HCT116 (cell line): ENCODE measurements at places on chromosomes 1 and 21. TPM values are rescaled to one million over a fixed set of nuclear protein-coding genes. Genes with fewer than 3 reads are reported as not detected.

MAP7D1 gene
- total RNA-seq, result 71.8 TPM

OR2T4 gene
- total RNA-seq, result not detected

TMEM79 gene
- 6.3 TPM for total RNA-seq

DNA sequence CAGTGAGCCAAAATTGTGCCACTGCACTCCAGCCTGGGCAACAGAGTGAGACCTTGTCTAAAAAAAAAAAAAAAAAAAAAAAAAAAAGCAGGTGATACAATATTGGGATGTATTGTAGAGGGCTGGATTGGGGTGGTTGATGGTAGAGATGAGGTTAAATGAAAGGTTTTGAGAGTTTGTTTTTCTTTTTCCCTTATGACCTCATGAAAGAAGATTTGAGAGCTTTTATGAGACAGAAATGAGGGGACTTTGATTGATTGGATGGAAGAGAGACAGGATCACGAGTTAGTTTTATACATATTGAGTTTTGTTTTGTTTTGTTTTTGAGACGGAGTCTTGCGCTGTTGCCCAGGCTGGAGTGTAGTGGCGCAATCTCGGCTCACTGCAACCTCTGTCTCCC lies 27.1 kb downstream of the OSBPL9 start:
- H3K27me3 ChIP-seq, result no peaks in the 10 kb centered on the region
- H3K27ac ChIP-seq, result peak overlapping the region; percentile 62
- peak overlapping the region; percentile 51 for H3K4me3 ChIP-seq
- DNase-seq, result no peak

DNA sequence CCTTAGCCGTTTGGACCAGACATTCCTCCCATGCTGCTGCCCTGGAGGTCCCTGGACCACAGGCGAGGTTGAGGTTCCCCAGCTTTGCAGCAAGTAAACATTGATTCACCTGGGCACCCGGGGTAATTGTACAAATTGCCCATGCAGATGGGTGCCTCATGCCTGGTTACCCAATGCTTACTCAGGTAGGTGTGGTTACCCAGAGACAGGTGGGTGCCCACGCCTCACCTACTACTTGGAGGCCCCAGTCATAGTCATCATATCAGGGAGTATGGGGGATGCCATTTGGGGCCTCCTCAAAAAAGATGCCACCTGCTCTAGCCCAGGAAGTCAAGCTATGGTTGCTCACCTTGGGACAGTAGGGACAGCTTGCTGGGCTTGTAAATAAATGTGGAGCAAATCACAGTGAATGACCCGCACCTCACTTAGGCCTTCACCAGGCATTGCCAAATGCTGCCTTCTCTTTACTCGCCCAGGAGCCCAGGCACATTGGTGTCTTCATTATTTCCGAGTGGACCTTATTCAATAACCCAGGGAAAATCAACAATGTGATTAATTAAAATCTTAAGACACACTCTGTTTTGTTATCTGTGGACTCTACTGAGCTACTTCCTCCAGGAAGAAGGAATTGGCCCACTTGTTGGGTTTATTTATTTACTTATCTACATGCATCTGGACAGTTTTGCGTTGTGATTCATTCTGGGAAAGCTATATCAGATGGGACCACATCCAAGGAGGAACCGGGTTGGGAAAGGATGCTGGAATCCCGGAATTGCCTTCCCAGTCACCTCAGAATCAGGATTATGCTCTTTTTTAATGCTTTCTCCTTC lies 35.6 kb upstream of the GRHL3 start:
- peaks cover 49% of the 10 kb centered on the region for H3K4me1 ChIP-seq
- DNase-seq, result peak; percentile 56
- H3K36me3 ChIP-seq, result no peaks in the 10 kb centered on the region
- peak overlapping the region; percentile 66 for H3K27ac ChIP-seq
- peaks cover 5% of the 10 kb centered on the region; the same call in 1 of the 2 replicates for H3K27me3 ChIP-seq

GRCh38 chr1:33244809-33245186 lies 11.5 kb upstream of the ZNF362 start:
- no peak overlapping the region for H3K27ac ChIP-seq
- no peak overlapping the region for H3K4me3 ChIP-seq
- no peaks in the 10 kb centered on the region for H3K27me3 ChIP-seq
- H3K4me1 ChIP-seq, result peaks cover 9% of the 10 kb centered on the region; the same call in 1 of the 2 replicates

- H3K27me3 ChIP-seq, result no peaks in the 10 kb centered on the region
- no peak overlapping the region for H3K4me3 ChIP-seq
- H3K4me1 ChIP-seq, result no peaks in the 10 kb centered on the region
- H3K36me3 ChIP-seq, result no peaks in the 10 kb centered on the region
- H3K27ac ChIP-seq, result no peak overlapping the region
These were observed 111.2 kb upstream of the PROX1 start for GRCh38 chr1:213876531-213876930.

GRCh38 chr1:228394571-228395394 lies 11.9 kb downstream of the TRIM11 start:
- peak overlapping the region; percentile 42; the same call in 1 of the 2 replicates for H3K27ac ChIP-seq
- no peaks in the 10 kb centered on the region for H3K27me3 ChIP-seq
- DNase-seq, result no peak
- H3K36me3 ChIP-seq, result peaks cover 12% of the 10 kb centered on the region; the same call in 1 of the 2 replicates
- peaks cover 33% of the 10 kb centered on the region for H3K4me1 ChIP-seq
- no peak overlapping the region for H3K4me3 ChIP-seq
